ENCODE measurements at places on chromosomes 7 and 10. TPM values are rescaled to one million over a fixed set of nuclear protein-coding genes. Genes with fewer than 3 reads are reported as not detected.
A peak's percentile ranks its signal among the peaks of the same experiment; 100 is the strongest.

Gene C10orf53
- total RNA-seq, result 1.2 TPM

Gene SP8
- 4.1 TPM for total RNA-seq

Gene CXCL12
- 10.4 TPM for total RNA-seq

Gene CHN2
- total RNA-seq, result 20.2 TPM

Gene SUGCT
- 33.5 TPM for total RNA-seq

Gene STAG3
- total RNA-seq, result 1.9 TPM

Gene ASAH2
- total RNA-seq, result 1.9 TPM

Gene MEST
- total RNA-seq, result 417 TPM

Gene KCTD7
- 12.0 TPM for total RNA-seq

Gene CRPPA
- total RNA-seq, result 12.3 TPM

Gene SLC39A12
- total RNA-seq, result not detected

Gene SPDYE2B
- total RNA-seq, result 2.6 TPM

Gene HOGA1
- total RNA-seq, result 5.1 TPM

Gene CDH23
- 7.0 TPM for total RNA-seq

DNA sequence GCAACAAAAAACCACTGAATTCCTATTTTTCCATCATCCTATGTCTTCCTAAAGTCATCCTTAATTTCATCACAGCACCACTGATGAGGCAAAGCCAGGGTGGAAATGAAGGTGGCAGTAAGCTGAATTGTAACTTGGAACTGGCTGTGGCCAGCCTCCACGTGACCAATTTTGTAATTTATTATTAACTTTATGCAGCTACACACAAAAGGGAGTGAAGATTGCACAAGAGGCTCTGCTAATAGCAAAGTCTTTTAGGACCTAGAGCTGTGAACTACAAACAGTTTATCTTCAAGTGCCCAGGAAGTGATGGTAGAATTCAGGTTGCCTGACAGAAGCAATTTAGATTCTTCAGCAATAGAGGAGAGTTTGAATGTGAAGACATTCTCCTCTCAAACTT lies 176.4 kb downstream of the CCDC71L start:
- DNase-seq, result no peak

- DNase-seq, result no peak
Observed at GRCh38 chr7:155832581-155832981, 20.3 kb upstream of the SHH start.

- DNase-seq, result no peak
Observed at GRCh38 chr10:75496191-75496567, 64.8 kb downstream of the LRMDA start.

GRCh38 chr10:32298075-32298812 lies 48.7 kb downstream of the EPC1 start:
- DNase-seq, result no peak

- DNase-seq, result peak; percentile 63
Observed at GRCh38 chr10:121171825-121172787, 320.9 kb downstream of the WDR11 start.

GRCh38 chr7:64686493-64687184 lies 20.7 kb downstream of the ZNF107 start:
- peak; percentile 17 for DNase-seq

GRCh38 chr7:66099551-66100407 lies 14.9 kb upstream of the CRCP start:
- peak; percentile 93 for DNase-seq

GRCh38 chr10:60473557-60473956 lies 83.9 kb upstream of the ANK3 start:
- DNase-seq, result no peak

- DNase-seq, result no peak
Observed at GRCh38 chr10:122142641-122143237, 128.4 kb upstream of the BTBD16 start.

GRCh38 chr10:131785121-131785460 lies 115.7 kb upstream of the PPP2R2D start:
- DNase-seq, result no peak

DNA sequence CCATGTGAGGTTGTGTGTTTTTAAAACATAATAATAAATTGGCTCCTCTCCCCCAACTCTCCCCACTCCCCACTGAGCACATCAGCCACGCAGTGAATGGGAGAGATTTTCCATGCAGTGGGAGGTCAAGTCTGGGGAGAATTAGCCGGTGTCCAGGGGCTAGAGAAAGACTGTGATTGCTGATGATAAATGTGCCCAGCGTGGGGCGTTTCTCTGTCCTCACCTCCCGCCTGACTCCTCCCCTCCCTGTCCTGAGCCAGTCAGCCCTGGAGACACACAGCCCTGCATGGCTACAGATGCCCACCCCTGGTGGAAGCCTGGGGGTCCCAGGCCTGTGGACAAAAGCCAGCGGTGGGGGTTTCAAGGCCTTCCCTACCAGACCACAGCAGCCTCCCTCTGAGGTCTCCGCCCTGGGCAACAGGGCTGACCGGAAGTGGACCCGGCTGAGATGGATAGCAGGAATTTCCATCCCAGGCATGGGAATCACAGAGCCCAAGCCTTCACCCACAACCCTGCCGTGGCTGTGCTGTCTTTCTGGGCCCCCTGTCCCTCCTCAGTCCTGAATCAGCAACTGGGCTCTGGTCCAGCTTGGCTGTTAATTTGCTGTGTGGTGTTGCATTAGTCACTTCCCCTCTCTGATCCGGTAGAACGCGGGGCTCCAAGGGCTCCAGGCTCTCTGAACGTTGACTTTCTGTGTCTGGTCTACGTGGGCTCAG lies 46.8 kb upstream of the SLC29A3 start:
- peak; percentile 41 for DNase-seq

GRCh38 chr10:51156926-51157325 lies 82.6 kb downstream of the PRKG1 start:
- no peak for DNase-seq

DNA sequence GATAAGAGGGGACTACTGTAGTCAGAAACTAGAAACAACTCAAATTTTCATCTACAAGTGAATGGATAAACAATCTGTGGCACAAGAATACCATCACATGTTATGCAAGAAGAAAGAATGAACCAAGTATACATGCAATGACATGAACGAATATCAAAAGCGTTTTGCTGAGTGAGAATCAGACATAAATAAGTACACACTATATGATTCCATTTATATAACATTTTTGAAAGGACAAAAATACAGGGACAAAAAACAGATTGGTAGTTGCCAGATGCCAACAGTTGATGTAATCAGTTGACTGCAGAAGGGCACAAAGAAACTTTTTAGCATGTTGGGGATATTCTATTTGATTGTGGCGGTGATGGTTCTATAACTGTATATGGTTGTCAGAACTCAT lies 33.6 kb downstream of the CTNNA3 start:
- DNase-seq, result no peak

GRCh38 chr10:133072196-133072595 lies 15.5 kb upstream of the ADGRA1 start:
- DNase-seq, result no peak

DNA sequence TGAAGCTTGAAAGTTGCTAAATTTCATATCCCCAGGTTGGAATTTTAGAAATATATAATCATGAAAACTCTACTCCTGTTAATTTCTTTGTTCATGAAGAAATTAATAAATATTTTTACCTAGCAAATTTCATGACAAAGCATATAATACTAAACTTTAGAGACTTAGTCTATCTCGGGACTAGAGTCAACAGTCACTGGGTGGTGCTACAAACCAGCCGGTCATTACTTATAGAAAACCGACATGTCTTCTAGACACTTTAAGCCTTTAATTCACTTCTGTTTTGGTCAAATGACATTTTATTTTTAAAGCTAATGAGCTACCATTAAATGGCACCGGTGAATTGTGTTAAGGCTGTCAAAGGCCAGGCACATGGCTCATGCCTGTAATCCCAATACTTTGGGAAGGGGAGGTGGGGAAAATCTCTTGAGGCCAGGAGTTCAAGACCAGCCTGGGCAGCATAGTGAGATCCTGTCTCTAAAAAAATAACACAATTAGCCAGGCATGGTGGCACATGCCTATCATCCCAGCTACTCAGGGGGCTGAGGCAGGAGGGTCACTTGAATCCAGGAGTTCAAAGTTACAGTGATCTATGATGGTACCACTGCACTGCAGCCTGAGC lies 270.1 kb downstream of the CACNA2D1 start:
- no peak for DNase-seq

DNA sequence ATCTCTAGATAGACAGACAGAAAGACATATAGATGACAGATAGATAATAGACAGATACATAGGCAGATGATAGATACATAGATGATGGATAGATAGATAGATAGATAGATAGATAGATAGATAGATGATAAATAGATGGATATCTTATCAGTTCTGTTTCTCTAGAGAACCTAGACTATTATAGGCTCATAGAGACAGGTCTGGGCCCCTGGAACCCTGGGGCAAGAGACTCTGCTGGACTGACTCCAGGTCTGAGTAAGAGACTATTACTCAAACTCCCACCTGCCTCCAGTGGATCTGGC lies 58.3 kb downstream of the FRMPD2 start:
- no peak for DNase-seq

GRCh38 chr10:132515811-132516726 lies 21.5 kb upstream of the INPP5A start:
- DNase-seq, result no peak

DNA sequence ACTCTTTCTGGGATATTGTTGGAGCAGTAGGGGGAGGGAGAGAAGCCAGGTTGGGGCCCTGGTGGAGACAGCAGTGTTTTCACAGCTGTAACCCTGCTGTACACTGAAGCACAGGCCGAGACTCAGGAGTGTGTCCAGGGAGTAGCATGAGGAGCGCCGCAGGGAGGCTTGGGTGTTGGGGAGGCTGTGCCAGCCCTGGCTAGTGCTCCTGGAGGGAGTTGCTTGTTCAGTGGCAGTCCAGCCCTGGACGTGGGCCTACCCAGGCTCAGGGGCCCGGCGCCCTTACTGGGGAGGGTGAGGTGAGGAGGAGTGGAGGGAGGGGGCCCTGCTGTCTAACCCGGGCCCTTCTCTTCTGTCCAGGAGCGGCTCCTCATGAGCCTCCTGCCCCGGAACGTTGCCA lies 35.9 kb downstream of the ADCY1 start:
- DNase-seq, result no peak

- no peak for DNase-seq
Observed at GRCh38 chr10:69851306-69851705, 49.6 kb downstream of the COL13A1 start.

DNA sequence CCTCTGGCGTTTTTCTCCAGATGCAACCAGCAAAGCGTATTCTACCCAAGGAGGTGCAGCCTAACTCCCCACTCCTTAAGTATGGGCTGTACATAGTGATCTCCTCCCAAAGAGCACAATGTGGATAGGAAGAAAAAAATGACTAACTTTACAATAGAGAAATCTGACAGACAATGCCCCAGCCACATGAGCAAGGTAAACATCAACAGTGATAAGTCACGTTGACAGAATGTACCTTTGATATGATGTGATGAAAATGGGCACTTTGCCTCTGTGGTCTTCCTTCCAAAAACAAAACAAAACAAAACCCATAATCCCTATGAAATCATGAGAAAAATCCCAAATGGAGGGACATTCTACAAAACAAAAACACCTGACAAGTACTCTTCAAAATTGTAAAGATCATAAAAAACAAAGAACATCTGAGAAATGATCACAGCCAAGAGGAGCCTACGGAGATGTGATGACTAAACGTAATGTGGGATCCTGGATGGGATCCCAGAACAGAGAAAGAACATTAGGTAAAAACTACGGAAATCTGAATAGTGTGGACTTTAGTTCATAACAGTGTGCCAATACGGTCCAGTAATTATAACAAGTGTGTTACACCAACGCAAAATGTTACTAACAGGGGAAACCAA lies 50.6 kb downstream of the ABLIM1 start:
- no peak for DNase-seq

DNA sequence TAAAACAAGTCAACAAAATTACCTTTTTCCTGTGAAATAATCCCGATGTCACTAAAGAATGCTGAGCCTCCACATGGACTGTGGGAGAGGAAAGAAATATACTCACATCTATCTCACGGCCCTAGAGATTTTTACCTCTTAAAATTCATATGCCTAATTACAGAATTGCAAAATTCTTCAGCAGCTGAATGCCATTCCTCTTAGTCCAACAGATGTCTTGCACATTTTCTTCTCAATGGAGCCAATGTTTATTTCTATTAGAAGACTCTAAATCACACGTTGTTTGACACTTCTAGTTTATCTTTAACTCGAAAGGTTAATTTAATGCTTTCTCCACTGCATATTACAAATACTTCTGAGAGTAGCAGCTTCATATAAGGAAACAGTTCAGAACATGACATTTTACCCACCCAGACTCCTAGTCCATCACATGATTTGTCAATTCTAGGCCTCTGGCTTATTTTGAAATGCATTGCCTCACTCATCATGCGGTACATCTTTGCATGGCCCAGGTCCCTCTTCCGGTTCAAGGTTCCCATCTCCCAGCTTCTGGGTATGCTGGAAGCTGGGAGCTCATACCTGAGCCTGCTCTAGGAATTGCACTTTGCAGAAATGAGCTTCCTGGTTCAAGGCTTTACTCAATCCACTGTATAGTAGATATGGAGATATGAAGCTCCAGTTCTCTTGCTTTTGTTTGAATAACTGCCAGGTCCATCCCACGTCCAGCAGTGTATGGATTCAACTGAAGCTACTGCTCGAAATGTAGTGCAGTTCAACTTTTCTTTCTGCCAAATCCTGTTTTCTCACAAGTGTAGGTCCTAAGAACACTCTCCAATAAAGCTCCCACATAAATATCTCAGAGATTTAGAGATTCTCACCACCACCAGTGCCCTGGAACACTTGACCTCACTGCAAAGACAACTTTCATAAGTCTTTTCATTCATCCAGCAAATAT lies 306.2 kb downstream of the GPR37 start:
- peak; percentile 88 for DNase-seq

GRCh38 chr10:77899690-77900089 lies 26.9 kb downstream of the DLG5 start:
- DNase-seq, result no peak

- DNase-seq, result peak; percentile 20
Observed at GRCh38 chr10:117666166-117666565, 123.6 kb downstream of the EMX2 start.

GRCh38 chr10:34474009-34474376 lies 341.1 kb downstream of the PARD3 start:
- DNase-seq, result no peak

GRCh38 chr10:86970982-86971231 lies 2.6 kb downstream of the ADIRF start:
- no peak for DNase-seq

- DNase-seq, result no peak
Observed at GRCh38 chr7:81822811-81823210, 53.0 kb upstream of the HGF start.
